ENCODE measurements at places on chromosomes 4 and X.

GRCh38 chrX:129577473-129577872 is 37.4 kb downstream of the OCRL start:
- no peak for DNase-seq

DNA sequence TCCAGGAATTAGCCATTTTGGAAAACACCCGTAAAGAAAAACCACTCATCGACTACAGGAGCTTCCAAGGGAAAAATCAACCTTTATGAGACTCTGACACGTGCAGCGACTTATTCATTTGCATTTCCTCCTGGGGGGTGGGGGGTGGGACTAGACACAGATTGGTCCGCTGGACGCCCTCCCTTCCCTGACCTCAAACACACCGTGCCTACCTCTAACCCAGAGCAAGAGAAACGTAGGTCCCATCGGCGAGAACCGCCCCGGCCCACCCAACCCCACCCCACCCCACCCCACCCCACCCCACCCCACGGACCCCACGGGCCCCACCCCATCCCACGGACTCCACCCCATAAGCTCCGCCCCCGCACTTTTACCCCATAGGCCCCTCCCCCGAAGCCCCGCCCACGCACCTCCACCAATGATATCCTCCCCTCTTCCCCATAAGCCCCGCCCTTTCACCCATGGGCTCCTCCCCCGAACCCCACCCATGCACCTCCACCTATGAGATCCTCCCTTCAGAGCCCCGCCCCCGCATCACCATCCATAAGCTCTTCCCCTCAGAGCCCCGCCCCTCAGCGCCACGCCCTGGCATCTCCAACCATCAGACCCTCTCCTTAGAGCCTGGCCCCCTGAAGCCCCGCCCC is 1.1 kb downstream of the GTPBP6 start:
- DNase-seq, result no peak

DNA sequence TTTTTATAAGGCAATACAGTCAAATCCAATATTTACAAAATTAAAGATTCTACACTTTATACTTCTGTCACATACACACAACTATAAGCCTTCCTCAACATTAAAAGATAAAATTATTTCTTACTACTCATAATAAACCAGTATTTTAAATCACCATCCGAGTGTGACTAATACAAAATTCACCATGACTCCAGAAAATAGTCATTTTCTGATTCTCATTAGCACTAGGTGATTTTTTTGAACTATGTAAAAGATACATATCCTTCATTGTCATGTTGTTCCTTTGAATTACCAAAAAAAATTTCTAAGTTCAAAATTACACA is 646 bp upstream of the SLC7A11 start:
- no peak for DNase-seq

DNA sequence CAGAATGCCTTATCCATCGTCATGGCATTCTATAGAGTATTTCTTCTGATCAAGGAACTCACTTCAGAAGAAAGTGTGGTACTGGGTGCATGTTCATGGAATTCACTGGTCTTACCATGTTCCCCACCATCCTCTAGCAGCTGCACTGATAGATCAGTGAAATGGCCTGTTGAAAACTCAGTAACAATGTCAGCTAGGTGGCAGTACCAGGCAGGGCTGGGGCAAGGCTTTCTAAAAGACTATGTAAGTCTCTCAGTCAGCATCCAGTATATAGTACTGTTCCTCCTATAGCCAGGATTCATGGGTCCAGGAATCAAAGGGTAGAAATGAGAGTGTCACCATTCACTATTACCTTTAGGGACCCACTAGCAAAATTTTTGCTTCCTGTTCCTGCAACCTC is 15.8 kb upstream of the LDB2 start:
- DNase-seq, result no peak
